ENCODE measurements at places on chromosomes 12 and 14.

DNA sequence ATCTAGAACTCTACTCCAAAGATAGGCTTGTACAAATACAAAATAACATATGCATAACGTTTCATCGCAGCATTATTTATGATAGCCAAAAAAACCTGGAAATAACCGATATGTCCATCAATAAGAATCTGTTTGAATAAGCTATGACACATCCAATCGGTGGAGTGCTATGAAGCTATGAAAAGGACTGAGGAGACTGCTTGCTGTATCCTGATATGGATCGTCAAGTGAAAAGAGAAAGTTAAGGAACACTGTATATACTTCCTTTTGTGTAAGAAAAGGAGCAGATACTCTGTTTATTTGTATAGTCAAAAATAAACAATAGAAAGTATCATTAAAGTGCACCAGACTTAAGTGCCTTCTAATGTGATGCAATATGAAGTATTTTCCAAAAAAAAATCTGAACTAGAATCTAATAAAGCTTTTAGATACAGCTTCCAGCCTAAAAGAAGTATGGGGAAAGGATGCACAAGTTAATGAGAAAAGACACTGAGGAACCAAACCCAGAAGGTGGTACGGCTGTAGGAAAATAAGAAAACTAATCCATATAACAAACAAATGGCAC, 645 bp upstream of the KLHDC1 start:
- DNase-seq = no peak

- DNase-seq = no peak
These were observed 393.9 kb upstream of the RGS6 start for GRCh38 chr14:71538288-71538687.

GRCh38 chr14:65001723-65002122, 15.0 kb downstream of the FNTB start:
- DNase-seq = no peak

DNA sequence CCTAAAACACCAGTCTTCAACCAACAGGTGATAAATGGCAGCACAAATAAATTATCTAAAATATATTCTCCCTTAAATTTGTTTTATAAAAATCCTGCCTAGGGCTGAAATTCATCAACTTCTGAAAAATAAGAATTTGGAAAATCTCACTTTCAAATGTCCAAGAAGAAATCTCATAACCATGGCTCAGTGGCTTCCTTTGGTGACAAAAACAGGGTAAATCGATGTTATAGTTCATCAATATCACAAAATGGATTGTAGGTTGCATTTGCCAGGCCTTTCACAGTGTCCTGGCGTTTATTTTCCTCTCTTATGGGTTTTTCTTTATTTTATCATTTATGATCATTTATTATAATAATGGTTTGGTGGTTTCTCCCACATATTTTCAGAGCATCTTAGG, 103.0 kb downstream of the PTGER2 start:
- no peak for DNase-seq

GRCh38 chr12:119500209-119500608, 93.4 kb upstream of the TMEM233 start:
- no peak for DNase-seq

- DNase-seq = no peak
These were observed 77.3 kb downstream of the PDE3A start for GRCh38 chr12:20445687-20446086.

DNA sequence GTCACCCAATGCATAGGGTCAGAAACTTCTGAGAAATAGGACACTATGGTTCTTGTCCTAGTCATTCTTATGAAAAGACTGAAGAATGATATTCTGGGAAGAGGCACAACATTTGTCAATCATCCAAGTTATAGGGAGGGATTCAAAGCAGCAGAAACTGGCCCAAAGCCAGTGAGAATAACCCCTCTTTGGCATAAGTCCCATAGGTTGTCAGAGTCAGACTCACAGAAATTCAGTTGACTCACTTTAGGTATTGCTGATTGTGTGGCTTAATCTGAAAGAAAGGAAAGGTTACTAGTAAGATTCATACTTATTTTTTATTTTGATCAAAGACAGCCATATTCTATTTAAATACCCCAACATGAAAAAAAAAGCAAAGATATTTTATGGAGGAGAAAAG, 151.0 kb downstream of the SRGAP1 start:
- no peak for DNase-seq

DNA sequence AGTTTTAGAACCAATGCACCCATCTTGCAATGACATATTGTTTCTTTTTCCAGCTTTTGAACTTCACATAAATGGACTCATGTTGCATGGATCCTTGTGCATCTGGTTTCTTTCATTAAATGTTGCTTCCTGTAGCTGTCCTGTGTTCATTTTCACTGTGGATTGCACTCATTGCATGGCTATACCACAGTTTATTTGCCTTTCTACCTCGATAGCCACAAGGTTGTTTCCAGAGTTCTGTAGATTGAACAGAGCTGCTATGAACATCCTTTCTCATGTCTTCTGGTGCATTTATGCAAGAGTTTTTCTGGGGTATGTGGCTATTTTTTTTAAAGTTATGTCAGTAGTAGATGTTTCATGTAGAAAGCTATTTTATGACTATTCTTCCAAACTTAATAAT, 3.5 kb upstream of the KRT81 start:
- no peak for DNase-seq

GRCh38 chr12:42267413-42268190, 29.6 kb upstream of the YAF2 start:
- DNase-seq = no peak

- no peak for DNase-seq
These were observed 256.9 kb downstream of the RAD51B start for GRCh38 chr14:68076451-68076850.

DNA sequence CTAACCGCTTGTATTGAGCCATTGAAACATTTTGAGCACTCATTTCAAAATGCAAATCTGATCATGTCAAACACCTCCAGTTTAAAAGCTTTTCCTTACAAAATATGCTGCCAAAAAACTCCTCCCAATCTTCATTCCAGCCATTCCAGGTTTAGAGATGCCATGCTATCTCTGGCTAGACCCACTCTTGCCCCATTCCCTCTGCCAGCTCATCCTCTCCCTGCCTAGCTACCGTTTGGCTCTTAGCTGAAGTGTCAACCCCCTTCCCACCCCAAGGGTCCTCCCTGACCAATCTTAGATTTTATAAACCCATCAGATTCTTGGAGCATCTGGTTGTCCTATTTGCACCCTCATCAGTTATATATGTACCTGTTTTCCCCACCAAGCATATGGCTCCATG, 75.0 kb downstream of the SCAF11 start:
- no peak for DNase-seq

DNA sequence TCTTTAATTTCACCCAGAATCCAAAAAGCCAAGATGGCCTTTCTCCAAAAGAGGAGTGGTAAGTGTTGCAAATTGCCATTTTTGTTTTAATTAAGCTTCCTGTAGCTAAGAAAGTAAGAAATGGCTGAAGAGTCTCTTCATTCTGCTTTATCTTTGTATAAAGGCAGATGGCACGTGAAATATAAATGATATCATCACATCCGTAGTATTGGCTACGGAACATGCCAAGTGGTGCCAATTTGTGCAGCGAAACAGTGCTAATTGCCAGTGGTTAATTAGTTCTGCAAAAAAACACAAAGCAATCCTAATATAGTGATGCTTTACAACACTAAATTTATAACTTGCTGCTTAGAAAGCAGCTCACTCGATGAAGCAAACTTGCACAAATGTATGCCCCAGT, 29.4 kb downstream of the PLEKHG7 start:
- no peak for DNase-seq

- no peak for DNase-seq
These were observed 8.3 kb upstream of the TBX5 start for GRCh38 chr12:114414031-114414865.

DNA sequence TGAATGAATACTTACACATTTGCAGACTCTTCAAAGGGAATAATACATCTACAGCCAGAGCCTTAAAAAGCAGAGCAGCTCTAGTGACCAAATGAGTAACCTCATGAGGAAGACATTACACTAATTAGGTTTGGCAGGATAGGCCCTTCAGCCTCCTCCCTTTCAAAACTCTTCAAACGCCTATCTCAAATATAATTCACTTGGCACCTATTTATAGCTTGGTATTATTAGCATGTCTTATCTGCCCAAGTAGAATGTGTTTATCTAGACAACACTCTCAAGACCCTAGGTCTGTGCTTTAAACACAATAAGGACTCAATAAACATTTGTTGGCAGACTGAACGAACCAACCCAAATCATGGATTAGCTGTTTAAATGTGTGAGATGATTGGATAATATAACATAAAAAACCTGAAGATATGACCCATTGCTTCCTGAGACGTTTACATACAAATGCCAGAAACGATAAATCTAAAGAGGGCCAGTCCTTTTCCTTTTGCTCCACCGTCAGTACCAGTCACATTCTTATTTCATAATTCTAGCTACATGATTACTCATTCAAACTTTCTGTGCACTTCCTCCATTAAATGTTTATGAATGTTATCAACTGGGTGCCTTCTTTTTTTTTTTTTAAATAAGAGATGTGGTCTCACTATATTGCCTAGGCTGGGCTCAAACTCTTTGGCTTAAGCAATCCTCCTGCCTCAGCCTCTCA, 123.3 kb downstream of the CEP83 start:
- no peak for DNase-seq

- no peak for DNase-seq
These were observed 754.1 kb downstream of the NOVA1 start for GRCh38 chr14:25843481-25844470.

- no peak for DNase-seq
These were observed 215.8 kb upstream of the DIO2 start for GRCh38 chr14:80427101-80427500.

GRCh38 chr12:93773122-93773871, 96.1 kb downstream of the CRADD start:
- DNase-seq = no peak

DNA sequence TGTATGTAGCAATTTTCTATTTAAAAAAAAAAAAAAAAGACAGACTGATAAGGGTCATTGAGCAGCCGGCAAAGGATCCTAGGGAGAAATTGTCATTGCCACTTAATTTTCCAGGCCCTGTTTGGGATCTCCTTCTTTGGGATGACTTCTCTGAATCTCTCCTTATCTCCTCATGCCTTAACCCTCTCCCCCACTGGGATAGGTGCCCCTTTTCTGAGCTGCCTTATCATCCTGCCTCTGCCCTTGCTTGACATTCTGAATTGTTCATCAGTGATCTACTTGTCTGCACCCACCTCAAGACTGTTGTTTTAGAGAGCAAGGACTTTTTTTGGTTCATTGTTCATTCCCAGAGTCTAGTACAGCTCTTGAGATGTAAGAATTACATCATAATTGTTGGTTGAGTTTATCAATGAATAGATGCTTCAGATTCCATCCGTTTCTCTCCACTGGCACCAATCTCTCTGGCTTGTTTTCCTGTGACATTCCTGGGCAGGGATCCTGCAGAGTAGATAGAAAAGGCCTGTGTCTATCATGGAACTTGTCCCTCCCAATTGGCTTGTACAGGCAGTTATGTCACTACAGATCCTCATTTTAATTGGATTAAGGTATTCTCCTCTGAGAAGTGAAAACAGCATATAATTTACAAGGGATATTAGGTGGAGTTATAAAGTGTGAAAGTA, 42.6 kb downstream of the SOCS2 start:
- no peak for DNase-seq

GRCh38 chr12:43482311-43483085, 69.5 kb downstream of the ADAMTS20 start:
- no peak for DNase-seq

GRCh38 chr12:24823808-24824515, 124.9 kb downstream of the BCAT1 start:
- no peak for DNase-seq

GRCh38 chr12:11869406-11869805, 201.3 kb upstream of the BCL2L14 start:
- DNase-seq = no peak

- DNase-seq = no peak
These were observed 87.5 kb downstream of the DUSP16 start for GRCh38 chr12:12474931-12475795.

DNA sequence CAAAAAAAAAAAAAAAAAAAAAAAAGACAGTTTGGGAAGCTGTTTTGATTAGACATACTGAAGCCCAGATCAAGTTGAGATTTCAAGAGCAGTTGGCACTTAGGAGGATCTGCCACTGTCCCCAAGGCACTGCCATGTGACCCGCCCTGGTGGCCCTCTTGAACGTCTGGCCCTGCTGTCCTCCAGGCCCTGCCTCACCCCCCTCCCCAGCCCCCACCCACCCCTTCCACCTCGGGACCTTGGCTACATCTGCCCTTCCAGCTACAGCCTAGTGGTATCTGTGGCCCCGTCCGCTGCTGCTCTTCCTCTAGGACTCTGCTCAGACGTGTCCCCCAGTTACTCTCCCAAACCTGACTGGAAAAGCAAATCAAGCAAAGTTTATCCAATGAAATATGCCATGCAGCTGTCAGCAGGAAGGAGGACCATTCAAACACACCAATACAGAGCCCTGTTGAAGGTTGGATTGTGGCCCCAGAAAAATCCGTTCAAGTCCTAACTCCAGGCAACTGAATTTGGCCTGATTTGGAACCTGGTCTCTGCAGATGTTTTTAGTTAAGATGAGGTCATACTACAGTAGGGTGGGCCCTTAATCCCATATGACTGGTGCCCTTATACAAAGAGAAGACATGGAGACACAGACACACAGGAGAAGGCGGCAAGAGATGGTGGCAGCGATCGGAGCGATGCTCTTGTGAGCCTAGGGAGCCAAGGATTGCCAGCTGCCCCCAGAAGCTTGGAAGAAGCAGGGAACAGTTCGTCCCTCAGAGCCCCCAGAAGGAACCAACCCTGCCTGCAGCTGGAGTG, 17.7 kb downstream of the SLC25A29 start:
- DNase-seq = no peak

GRCh38 chr12:10690906-10691305, 17.1 kb upstream of the STYK1 start:
- no peak for DNase-seq

DNA sequence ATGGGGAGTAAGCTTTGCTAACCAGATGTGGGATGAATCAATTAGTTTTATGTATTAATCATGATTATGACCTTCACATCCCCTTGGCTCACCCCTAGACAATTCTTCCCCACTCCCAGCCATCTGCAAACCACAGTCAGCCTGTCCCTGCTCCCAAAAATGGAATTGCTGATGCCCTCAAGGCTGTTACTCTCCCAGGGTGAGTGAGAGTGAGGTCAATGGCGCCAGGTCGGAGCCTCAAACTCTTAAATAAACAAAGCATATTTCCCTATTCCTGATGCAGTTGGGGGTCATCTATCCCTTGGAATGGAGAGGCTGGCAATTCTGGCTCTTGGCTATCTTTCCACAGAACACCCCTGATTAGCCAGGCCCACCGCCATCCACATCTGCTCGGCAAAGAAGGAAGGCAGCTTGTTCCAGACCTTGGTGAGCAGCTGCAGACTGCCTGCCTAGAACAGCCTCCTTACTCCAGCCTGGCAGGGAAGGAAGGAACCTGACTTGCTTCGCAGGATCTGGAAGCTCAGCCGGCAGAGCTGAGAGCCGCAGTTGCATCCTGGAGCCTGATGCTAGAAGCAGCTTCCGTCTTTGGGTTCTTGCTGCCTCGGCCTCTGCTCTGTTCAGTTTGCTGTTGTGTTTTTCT, 57.0 kb downstream of the SMUG1 start:
- DNase-seq = no peak

GRCh38 chr14:90508036-90508435, 111.2 kb downstream of the CALM1 start:
- no peak for DNase-seq

- DNase-seq = no peak
These were observed 157.5 kb downstream of the TMTC3 start for GRCh38 chr12:88299567-88300101.
